ENCODE measurements at places on chromosomes 6 and 20.
A peak's percentile ranks its signal among the peaks of the same experiment; 100 is the strongest.

- DNase-seq = no peak
Measured at GRCh38 chr6:74814440-74814839, 391.4 kb downstream of the COL12A1 start.

- no peak for DNase-seq
Measured at GRCh38 chr6:126957721-126958120, 160.8 kb upstream of the RSPO3 start.

DNA sequence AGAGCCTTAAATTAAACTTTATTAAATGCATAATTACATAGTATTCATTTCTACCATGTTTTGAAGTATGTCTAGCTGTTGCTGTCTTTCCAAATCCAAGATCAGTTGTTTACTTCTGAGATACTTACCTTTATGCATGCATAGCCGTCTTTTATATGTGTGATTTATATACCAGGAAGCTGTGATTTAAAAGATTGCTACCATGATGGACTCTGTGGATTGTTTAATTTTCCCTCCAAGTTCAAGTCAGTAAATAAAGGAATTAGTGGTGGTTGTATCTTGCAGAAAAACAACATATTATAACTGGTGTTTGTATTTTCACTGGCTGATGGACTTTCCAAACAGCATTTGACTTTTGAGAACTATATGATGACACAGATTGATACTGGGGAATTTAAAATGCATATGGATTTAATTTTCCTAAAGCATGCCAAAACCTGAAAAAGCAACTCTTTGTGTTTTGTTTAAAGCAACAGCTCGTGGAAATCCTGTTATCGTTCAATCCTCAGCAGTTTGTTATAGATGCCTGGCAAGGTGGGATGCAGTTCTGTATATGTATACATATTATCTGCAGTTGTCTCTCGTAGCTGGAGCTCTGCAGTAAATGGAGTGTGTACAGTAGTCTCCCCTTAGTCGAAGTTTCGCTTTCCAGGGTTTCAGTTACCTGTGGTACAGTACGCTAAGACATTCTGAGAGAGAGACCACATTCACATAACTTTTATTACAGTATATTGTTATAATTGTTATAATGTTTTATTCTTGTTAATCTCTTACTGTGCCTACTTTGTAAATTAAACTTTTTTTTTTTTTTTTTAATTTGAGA is 77.1 kb downstream of the CBFA2T2 start:
- DNase-seq = peak; percentile 62

- DNase-seq = no peak
Measured at GRCh38 chr6:119454714-119455113, 105.2 kb upstream of the MAN1A1 start.

- no peak for DNase-seq
Measured at GRCh38 chr6:18477301-18477941, 90.3 kb downstream of the RNF144B start.

DNA sequence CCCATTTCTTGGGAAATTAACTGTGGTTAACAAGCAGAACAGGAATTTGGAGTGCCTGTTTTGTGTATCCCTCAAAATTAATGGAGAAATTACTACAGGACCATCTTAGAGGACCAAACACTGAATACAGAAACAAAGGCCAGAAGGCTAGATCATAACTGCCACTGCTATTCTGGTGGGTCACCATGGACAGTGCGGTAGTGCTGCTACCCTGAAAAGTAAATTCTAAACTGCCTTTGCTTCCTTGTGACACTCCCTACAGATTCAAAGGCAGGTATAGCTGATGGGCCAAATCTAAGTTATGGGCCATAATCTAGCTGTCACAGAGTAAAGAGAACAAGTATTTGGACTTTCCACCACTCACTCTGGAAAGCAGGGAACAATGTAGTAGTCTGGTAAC is 575.8 kb upstream of the ADGRB3 start:
- DNase-seq = no peak

GRCh38 chr6:140049251-140049650 is 674.8 kb upstream of the CITED2 start:
- no peak for DNase-seq

DNA sequence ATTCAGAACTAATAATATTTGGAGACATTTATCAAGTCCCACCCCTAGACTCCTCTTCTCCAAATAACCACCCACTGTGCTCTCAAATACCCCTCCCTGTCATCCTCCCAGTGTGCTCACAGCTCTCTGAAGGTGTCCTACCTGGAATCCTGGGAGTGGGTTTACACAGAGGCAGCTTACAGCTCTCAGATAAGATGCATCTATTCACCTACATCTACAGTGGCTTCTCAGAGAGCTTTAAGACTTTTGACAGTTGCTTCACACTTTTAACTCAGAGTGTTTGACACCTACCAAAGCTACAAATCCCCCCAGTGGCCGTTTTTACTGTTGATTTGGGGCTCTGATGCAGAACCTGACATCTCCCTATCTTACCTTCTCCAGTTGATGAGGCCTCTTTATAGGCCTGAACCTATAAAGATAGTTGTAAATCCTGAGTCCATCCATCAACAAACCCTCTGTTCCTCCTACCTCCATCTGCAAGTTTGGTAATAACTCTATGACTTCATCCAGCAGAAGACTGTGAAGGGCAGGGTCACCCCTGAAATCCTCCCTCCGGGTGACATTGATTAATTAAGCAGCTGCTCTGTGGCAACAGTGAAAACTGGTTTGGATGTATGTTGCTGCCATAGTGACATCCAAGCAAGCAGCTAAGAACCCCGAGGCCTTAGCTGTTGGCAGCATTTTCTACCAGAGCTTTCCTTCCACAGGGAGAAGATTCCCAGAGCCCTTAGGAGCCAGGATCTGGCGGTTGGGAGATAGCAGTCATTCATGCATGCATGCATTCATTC is 226.1 kb upstream of the RREB1 start:
- no peak for DNase-seq

GRCh38 chr6:109441069-109441816 is 719 bp downstream of the SMPD2 start:
- peak; percentile 50 for DNase-seq

- DNase-seq = no peak
Measured at GRCh38 chr6:167951781-167952511, 45.5 kb upstream of the KIF25 start.

- DNase-seq = no peak
Measured at GRCh38 chr6:142898927-142899895, 45.8 kb downstream of the HIVEP2 start.

DNA sequence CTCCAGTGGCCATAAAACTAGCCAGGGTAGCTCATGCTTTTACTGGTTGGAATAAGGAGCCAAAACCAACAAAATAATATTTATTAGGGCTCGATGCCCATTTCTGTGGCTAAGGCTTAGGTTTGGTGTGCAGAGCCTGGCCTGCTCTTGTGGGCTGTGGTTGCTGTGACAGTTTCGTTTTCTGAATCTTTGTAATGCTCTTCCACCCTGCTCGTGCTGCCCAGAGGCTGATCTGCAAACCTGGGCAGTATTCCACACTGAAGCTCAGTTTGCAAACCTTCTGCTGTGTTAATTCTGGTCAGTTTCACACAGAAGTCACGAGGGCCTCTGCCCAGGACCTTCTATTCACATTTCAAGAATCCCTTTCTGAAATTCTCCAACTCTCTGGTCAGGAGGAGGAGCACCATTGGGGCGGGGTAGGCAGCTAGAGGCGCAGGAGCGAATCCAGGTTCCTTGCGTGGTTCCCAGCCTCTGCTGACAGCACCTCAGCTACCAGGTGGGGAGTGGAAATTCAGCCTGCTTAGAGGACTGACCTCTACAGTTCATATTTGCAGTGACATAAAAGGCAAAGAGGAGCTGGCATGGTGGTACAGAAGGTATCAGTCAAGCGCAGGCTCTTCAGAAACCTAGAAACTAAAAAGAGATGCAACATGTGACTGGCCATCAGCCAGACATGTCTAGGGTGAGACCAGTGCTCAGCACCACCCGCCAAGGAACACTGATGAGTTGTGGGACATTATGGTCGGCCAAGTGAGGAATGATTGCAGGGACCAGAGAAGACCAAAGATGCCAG is 14.3 kb upstream of the C20orf144 start:
- no peak for DNase-seq

- no peak for DNase-seq
Measured at GRCh38 chr6:113774127-113774825, 82.9 kb upstream of the MARCKS start.

DNA sequence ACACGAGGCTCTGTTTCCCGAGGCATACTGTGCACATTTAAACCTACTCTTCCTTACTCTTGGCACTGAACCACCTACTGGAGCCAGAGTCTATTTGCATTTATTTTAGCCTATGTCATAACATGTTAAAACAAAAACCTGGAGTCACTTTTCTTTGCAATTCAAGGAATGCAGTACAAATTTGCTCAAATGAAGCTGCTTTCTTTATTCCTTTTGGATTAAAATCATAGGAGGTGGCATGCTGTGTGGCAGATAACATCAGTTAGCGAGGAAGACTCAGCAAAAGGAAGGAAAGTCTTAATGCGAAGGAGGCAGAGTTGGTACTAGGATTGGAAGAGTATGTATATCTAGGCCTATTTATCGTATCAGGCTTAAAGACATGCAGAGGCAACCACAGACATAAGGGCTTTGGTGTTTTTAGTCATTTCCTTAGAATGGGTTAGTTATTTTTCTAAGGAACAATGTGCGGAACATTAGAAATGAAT is 92.9 kb downstream of the SAMD3 start:
- DNase-seq = no peak

DNA sequence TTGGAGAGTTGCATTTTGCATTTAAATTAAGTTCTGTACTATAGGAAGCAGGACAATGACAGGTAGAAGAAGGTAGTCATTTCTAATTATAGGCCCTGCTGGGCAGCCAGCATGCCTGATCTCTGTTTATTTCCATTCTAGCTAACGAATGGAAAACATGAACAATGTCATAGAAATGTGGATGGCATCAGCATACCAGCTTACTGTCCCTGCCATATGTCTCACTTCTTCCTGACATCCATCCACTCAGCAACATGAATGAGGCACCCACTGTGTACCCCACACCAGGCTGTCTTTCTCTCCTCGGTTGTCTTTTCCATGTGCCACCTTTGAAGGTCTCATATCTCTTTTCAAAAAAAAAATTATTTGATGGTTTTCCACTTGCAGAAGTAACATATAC is 11.1 kb downstream of the ADTRP start:
- no peak for DNase-seq

DNA sequence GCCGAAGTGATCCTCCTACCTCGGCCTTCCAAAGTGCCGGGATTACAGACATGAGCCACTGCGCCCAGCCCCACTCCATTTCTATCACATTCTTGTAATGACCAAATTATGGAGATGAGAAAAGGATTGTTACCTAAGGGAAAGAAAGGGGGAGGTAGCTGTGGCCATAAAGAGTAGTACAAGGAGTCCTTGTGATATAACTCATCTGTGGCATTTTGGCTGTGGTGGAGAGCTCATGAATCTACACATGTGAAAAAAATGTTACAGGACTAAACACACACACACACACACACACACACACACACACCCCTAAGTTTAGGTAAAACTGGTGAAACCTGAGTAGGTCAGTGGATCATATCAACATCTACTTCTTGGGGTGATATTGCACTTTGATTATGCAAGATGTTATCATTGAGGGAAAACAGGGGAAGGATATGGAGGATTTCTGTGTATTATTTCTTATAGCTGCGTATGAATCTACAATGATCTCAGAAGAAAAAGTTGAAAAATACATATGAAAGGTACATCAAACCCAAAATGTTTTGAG is 251.5 kb downstream of the TSHZ2 start:
- no peak for DNase-seq

GRCh38 chr6:105194591-105194990 is 14.8 kb upstream of the POPDC3 start:
- no peak for DNase-seq

GRCh38 chr6:119678961-119679360 is 329.4 kb upstream of the MAN1A1 start:
- DNase-seq = no peak

DNA sequence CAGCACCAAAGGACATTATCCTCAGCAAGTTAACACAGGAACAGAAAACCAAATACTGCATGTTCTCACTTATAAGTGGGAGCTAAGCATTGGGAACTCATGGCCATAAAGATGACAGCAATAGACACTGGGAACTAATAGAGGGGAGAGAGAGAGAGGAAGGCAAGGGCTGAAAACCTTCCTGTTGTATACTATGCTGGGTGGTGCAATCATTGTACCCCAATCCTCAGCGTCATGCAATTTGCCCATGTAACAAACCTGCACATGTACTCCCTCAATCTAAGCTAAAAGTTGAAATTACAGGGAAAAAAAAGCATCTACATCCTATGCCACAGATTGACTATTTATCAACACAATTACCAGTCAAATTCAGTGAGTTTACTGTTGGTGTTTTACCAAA is 20.0 kb upstream of the VNN1 start:
- DNase-seq = no peak

GRCh38 chr6:13554929-13555333 is 19.5 kb upstream of the SIRT5 start:
- DNase-seq = no peak

- DNase-seq = no peak
Measured at GRCh38 chr20:17783671-17784070, 83.9 kb downstream of the BANF2 start.

DNA sequence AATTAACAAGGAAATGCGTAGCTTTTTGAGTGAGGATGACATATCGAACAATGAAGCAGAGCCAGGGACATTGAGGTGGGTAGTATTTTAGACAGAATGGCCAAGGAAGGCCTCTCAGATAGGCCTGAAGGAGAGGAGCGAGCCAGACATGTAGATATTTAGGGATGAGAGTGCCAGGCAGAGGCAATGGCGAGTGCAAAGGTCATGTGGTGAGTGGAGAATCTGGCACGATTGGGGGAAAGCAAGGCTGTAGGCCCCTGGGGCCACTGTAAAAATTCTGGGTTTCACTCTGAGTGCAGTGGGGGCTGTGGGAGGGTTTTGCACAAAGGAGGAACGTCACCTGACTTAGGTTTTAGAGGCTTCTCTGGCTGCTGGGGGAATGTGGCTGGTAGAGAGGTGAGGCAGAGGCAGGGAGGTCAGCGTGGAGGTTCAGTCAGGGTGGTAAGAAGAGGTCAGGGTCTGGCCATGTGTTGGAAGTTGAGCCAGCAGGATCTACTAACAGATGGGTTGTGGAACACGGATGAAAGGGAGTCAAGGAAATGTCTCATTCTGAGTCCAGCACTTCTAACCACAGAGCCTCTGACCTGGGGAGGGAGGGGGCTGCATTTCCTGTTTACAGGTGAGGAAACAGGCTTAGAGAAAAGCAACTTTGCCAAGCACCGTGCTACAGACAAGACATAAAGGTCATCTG is 11.3 kb downstream of the SIRPA start:
- no peak for DNase-seq

DNA sequence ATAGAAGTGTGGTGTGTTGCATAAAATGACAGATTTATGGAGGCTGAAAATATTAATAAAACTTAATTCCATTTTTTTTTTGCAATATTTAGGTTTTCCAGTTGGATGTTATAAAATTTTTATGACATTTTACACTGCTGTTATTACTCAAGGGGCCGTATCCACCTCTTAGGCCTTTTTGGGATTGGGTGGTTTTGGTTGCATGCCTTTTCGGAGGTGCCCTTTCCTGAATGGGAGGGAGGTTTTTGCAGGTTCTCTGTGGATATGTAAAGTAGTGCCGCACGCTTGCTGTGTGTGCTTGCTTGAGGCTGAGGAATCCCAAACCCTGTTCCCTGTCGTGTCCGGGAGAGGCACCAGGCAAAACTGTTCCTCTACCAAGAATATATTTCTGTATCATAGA is 6.8 kb downstream of the ARID1B start:
- no peak for DNase-seq

- peak; percentile 98 for DNase-seq
Measured at GRCh38 chr20:51536116-51537069, 6.1 kb downstream of the NFATC2 start.

- peak; percentile 34 for DNase-seq
Measured at GRCh38 chr6:137271245-137272183, 52.3 kb upstream of the IFNGR1 start.

GRCh38 chr20:47167846-47168245 is 188.7 kb downstream of the ZMYND8 start:
- no peak for DNase-seq
